ENCODE measurements at places on chromosomes 3 and 15.

DNA sequence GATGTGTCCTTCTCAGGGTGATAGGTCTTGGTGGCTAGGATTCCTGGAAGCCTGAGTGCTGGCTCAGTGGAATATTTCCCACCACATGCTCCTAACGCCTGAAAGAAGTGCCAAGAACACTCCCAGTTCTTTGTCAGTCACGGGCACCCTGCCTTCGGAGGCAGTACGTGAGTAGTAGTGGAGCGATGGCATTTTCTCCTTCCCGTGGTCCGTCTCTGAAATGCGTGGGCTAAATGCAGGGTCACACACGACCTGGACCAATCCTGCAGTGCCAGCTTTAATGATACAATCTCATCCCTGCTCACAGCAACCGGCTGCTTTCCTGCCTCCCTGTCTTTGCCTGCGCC lies 14.5 kb downstream of the H1-8 start:
- DNase-seq = no peak

GRCh38 chr3:188370081-188370830 lies 216.3 kb downstream of the LPP start:
- DNase-seq = no peak

GRCh38 chr3:43217633-43218032 lies 68.7 kb upstream of the SNRK start:
- DNase-seq = no peak

DNA sequence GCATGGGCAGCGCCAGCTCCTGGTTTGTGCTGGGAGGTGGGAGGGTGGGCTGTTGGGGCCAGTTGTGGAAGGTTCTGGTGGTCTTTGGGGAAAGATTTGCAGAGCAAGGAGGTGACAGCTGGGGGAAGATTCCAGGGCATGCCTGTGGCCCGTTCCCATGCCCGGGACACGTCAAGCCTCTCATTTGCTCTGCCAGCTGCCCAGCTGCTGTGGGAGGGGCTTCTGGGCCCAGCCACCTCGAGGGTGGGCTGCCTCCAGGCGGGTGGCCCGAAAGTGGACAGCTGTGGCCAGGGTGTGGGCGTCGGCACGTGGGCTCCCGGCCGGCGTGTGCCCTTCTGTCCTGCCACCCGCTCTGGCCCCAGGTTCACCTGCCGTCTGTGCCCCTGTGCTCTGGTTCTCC lies 17.2 kb downstream of the PLXNA1 start:
- no peak for DNase-seq

GRCh38 chr3:100277255-100277800 lies 16.5 kb downstream of the TBC1D23 start:
- no peak for DNase-seq

DNA sequence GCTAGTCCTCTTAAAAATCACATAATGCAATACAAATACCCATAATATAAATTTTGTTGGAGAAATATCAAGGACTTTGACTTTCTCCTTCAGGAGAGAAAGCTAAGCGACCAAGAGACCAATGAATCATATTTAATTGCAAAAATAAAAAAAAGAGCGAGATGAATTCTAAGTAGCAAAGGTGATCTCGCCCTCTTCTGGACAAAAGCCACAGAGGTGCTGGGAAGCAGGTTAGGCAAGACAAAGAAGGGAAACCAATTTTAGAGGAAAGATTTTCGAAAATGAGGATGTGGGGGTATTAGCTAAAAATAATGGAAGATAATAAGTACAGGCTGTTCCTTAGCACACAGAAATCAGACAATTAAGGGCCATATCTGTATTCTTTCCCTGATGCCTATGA lies 111.4 kb upstream of the PLAAT1 start:
- DNase-seq = no peak

- DNase-seq = no peak
Observed at GRCh38 chr15:42691770-42692169, 45.2 kb downstream of the CDAN1 start.

GRCh38 chr15:39887832-39888231 lies 32.2 kb downstream of the GPR176 start:
- DNase-seq = no peak
